Coronary artery (tissue), 2 donors: ENCODE measurements at places on chromosomes 12 and 14.
A peak's percentile ranks its signal among the peaks of the same experiment; 100 is the strongest.

DNA sequence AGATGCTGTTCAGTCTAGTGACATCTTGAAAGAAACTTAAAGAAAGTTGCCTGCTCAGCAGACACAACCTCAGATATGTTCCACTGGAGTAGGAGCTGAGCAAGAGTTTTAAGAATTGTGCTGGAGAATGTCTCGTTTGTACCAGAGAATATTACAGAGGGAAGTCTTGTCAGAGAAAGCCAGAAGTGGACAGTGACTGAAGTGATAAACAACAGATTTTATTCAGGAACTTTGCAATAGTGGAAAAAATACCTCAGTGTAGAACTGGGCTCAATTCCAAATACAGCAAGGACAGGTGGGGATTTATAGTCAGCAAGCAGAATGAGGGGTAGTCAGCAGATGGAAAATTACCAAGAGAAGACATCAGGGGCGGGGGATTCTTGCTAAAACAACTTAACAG is 18.6 kb downstream of the ZDHHC17 start:
- DNase-seq: no peak

GRCh38 chr12:46473634-46474329 is 101.2 kb upstream of the SLC38A2 start:
- DNase-seq: peak; percentile 81

DNA sequence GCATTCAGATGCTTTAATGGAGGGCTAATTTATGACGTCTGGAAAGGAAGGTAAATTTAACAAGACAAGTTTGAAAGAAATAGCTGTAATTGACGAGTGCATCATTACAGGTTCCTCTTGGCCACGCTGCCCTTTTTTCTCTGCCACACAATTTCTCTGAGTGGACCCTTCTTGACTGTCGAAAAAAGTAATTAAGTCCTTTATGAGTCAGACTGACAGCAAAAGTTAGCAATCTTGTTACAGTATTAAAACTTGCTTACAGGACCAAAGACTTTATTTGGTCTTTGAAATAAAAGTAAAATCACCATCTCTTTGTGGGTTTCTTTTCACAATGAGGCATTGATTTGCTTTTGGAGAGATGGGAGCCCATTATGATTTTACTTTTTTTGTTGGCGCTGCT is 42.6 kb downstream of the SAMD4A start:
- DNase-seq: no peak

GRCh38 chr12:112527082-112527481 is 108.3 kb downstream of the PTPN11 start:
- DNase-seq: no peak

GRCh38 chr14:79947440-79948054 is 263.8 kb downstream of the DIO2 start:
- no peak for DNase-seq

DNA sequence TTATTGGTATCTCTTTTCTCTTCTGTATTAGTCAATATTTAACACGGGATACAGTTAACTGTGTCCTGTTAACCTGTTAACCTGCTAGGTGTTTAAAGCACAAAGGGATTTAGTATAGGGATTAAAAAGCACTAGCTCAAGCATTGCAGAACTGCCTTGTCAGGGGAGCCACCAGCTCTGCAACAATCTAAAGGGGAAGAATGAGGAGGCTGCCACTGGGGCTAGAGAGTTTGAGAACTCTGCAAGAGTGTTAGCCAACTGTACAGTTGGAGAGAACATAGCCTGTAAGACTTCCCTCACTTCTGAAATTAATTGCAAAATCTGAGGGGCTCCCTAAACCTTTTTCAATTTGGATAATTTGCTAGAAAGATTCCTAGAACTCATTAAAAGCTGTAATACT is 6.5 kb upstream of the VRK1 start:
- DNase-seq: no peak

GRCh38 chr14:22474730-22475351 is 114.2 kb downstream of the DAD1 start:
- DNase-seq: no peak
